GM03348 (cell line): ENCODE measurements at places on chromosomes 4 and X.

DNA sequence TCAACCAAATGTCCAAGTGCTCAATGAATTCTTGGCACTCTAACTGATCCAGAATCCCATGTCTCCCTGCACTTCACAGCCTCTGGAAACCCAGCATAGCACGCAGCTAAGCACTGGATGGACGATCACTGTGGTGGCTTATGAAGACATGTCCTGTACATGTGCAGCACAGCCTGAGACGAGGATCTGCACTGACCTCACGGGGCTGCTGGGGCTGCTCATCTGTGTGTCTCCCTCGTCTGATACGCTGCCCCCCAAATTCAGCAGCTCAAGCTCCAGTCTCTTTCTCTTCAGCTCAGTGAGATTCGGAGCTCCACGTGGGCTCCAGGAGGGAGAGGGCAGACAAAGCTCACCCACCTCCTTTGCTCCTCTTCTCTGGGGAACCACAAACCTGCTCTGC, 126.9 kb downstream of the CPZ start:
- DNase-seq, result no peak

DNA sequence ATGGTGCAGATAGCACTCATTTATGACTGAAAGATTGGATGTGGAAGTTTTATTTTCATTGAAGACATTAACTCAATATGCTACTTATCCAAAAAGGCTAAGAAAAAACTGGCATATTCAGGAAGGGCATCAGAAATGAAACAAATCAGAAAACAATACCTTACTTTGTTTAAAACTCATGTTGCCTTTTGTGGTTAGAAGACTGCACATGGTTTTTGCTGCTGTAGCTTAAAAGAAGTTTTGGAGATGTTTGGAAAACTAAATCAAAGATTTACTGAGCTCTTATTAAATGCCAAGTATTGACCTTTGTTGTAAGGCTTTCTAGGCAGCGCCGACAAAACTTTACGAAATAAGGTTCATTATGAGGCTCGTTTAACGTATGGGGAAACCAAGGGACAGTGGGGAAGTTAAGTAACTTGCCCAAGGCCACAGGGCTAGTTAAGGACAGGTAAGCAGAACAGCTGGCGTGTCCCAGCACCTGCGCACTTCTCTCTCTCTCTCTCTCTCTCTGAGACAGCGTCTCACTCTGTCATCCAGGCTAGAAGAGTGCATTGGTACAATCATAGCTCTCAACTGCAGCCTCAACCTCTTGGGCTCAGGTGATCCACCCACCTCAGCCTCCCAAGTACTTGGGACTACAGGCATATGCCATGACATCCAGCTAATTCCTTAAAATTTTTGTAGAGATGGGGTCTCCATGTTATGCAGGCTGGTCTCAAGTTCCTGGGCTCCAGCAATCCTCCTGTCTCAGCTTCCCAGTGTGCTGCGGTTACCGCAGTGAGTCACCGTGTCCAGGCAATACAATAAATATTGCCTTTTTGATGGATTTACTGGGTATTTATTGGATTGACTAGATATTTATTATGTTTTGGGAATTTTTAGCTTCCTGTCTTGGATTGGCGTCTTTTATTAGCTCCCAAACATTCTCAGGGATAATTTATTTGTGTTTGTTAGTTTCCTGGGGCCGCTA, 16.1 kb downstream of the LRP2BP start:
- DNase-seq, result no peak

- no peak for DNase-seq
Measured at GRCh38 chrX:27599928-27600327, 9.8 kb downstream of the DCAF8L2 start.

- no peak for DNase-seq
Measured at GRCh38 chr4:142900622-142901021, 54.5 kb upstream of the INPP4B start.

DNA sequence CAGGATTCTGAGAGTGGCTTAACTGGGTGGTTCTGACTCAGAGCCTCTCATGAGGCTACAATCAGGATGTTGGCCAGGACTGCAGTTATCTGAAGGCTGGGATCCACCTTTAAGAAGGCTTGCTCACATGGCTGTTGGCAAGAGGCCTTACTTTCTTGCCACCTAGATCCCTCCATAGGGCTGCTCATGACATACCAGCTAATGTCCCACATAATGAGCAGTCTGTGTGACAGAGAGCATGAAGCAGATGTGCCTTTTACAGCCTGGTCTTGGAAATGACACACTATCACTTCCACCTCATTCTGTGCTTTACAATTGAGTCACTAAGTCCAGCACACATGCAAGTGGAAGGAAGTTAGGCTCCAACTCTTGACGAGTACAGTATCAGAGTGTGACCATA, 4.3 kb upstream of the RBM3 start:
- DNase-seq, result no peak

- no peak for DNase-seq
Measured at GRCh38 chr4:93617606-93618005, 210.9 kb upstream of the ATOH1 start.

- no peak for DNase-seq
Measured at GRCh38 chr4:7808752-7809151, 130.9 kb downstream of the AFAP1 start.

DNA sequence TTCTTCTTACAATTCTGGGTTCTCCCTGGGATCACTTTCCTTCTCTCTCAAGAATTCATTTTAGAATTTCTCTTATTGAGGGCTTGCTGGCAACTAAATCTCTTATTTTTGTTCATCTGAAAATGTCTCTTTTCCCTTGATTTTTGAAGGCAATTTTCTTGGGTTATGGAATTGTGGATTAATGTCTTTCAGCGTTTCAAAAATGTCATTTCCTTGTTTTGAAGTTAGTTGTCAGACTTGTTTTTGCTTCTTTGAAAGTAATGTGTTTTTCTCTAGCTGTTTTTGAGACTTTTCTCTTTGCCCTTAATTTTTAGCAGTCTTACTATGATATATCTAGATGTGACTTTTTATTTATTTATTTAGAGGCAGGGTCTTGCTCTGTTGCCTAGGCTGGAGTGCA, 205.7 kb downstream of the CHIC2 start:
- DNase-seq, result no peak

GRCh38 chr4:145436114-145436513, 45.5 kb upstream of the SMAD1 start:
- DNase-seq, result no peak

DNA sequence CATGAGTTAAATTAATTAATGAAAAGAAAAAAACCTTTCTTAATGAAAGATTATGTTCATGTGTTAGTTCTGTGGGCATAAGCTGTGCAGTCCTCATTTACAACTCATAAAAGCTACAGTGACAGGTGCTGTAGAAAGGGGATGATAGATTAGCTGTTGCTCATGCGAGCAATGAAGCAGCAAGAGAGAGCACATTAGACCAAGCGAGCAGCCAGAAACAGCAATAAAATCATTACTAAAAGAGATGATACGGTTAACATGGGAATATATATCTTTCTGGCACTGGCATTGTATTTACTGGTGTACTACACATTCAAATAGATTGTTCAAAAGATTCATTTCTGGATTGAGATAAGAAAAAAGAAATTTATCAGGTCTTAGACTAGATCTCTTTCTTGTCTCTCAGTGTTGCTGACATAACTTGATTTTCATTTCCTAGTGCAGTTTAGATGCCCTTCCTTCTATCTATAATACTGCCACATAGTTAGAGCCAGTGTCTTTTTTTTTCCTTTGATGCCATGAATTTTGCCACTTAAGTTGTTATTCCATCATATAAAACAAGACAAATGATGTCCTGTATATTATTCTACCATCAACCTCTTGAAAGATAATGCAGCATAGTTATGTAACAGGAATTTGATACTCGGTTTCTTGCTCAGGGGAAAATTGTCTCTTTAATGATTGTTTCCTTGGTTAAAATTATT, 164.6 kb downstream of the BANK1 start:
- no peak for DNase-seq

DNA sequence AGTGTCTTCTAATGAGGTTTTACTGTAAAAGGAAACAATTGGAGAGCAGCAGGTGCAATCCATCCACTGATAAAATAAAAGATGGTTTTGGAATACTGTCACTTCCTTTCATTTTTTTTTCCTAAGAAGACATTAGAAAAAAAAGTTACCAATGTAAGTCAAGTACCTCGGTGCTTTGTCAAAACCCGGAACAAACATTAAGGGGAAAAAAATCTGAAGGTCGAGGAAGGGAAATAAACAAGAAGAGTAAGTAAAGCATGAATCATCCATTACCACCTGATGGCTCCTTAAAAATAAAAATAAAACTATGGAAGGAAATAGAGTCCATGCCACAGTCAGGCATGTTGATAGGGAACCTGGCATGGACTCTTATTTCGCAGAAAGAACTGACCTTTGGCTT, 15.3 kb upstream of the XPNPEP2 start:
- no peak for DNase-seq

DNA sequence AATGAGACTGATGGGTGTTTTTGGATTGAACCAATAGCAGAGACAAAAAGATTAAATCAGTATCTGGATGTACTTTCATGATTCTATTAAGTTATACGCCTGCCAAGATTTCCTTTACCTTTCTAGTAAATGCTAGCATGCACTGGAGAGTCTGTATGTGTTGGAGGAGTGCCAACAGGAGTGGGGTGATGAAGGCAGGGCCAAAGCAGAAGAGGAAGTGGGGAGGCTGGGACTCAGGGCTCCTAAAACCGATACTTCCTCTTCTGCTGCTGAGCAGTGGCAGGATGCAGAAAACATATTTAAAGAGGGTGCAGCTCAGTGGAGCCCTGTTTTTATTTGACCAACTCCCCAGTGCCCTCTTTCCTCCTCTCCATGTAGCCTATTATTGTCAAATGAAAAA, 5.6 kb downstream of the CYSLTR1 start:
- DNase-seq, result no peak

GRCh38 chr4:78244705-78245485, 187.8 kb downstream of the FRAS1 start:
- no peak for DNase-seq

DNA sequence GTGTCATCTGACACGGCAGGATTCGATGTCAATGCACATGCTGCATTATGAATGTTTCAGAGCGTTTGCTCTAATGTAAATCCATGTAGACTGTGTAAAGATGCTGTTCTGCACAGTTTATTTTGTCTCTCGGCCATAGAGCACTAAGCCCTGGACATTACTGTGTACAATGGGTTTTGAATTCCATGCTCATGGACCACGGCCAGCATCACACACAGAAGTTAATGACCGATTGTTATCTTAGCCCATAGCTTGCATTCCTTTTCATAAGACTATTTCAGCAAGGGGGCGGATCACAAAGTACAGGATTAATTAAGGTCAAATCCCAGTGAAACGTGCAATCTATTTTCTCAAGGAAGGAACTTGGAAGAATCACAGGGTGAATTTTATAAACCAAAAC, 286.1 kb upstream of the TENM3 start:
- peak; percentile 63 for DNase-seq

DNA sequence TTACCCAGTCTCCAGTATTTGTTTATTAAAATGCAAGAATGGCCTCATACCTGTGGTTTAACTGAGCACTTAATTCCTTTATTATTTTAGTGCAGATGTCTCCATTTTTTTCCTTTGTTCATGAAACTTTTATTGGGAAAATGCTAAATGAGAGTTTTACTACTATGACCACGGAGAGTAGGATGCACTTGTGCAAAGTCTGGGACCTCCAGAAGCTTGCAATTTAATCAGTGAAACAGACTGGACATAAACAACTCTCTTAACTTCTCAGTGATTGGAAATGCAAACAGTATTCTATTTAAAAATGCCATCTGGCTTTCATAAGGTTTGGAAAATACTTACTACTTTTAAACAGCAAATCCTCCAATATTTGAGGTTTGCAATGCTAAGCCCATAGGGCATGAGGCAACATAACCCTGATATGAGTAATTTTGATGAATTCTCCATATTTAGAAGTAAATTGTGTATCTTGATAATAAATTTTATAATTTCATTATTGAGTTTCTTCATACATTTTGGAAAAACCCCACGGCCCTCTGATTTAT, 718.7 kb upstream of the MAGEB2 start:
- peak; percentile 4 for DNase-seq

- DNase-seq, result no peak
Measured at GRCh38 chrX:112645774-112646173, 34.0 kb downstream of the LHFPL1 start.

GRCh38 chrX:136210243-136210642, 41.0 kb downstream of the MAP7D3 start:
- no peak for DNase-seq

GRCh38 chrX:132612821-132613564, 124.2 kb upstream of the MBNL3 start:
- DNase-seq, result peak; percentile 24

- DNase-seq, result no peak
Measured at GRCh38 chr4:52111995-52112394, 60.9 kb downstream of the SPATA18 start.

DNA sequence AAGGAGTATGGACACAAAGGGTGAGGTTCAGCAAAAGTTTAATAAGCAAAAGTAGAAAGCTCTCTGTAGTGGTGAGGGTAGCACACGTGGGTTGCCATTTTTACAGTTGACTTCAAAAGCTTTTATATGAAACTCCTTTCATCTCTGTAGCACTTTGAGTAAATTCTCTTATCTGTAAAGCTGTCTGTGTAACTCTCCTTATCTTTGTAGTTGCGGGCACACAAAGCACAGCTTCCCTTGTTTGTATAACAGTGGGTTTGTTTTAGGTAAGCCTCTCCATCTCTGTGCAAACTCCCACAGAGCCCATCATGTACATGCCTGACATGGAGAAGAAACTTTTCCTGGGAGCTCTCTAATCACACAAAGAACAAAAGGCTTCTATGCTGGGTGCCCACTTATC, 325.9 kb upstream of the PABPC5 start:
- no peak for DNase-seq

DNA sequence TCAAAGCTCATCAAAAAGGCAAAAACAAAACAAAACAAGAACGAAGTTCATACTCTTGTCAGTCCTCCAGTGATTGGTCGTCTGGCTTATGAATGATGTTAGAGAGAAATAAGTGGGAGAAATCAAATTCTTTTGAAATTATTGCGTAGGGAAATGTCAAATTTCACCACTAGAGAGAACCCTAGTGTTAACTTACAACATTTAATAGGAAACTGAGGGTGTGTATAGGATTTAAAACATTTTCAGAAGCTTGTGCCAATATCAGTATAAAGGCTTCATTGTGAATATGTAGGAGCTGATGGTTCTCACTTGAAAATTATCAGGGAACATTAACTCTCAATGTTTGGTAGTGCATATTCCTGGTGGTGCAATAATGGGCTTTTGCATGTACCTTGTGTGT, 17.4 kb downstream of the ADH6 start:
- DNase-seq, result peak; percentile 40

GRCh38 chr4:182776376-182777105, 140.6 kb downstream of the DCTD start:
- DNase-seq, result no peak

DNA sequence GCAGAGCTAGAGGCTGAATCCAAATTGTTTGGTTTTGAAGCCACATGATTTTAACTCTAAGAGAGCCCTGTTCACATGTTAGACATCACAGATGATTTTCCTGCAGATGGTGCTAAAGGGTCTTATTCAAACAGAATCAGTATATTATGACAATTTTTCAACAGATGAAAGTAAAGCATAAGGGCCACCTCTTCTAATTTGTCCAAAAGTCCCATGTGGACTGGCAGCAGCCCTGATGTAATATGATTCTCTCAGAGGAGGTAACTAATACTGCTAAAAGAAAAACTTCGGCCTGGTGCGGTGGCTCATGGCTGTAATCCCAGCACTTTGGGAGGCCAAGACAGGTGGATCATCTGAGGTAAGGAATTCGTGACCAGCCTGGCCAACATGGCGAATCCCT, 26.0 kb upstream of the SETD7 start:
- no peak for DNase-seq
